ENCODE measurements at places on chromosomes 3 and 15. TPM values are rescaled to one million over a fixed set of nuclear protein-coding genes. Genes with fewer than 3 reads are reported as not detected.
A peak's percentile ranks its signal among the peaks of the same experiment; 100 is the strongest.

DNA sequence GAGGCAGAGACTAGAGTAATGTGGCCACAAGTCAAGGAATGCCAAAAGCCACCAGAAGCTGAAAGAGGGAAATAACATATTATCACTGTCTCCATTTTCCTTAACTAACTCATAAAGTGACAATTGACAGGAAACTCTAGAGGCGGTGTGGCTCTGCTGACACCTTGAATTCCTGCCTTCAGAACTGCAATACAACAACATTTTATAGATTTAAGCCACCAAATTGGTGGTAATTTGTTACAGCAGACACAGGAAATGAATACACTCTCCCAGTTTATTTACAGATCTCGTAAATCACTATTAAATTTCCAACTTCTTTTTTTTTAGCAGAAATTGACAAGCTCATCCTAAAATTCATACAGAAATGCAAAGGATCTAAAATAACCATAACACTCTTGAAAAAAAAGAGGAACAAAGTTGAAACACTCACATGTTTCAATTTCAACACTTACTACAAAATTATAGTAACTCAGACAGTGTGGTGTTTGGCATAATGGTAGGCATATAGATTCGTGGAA is 449.9 kb downstream of the OTOL1 start:
- DNase-seq = no peak

- DNase-seq = peak; percentile 5
Observed at GRCh38 chr3:188339410-188340295, 185.7 kb downstream of the LPP start.

GRCh38 chr3:134237454-134238145 is 13.1 kb downstream of the RYK start:
- DNase-seq = no peak

- no peak for DNase-seq
Observed at GRCh38 chr3:42149975-42150374, 58.8 kb downstream of the TRAK1 start.

- DNase-seq = no peak
Observed at GRCh38 chr3:56748663-56749231, 53.0 kb downstream of the ARHGEF3 start.

- no peak for DNase-seq
Observed at GRCh38 chr3:102400142-102400541, 34.7 kb upstream of the ZPLD1 start.

GRCh38 chr3:186200726-186201125 is 91.8 kb upstream of the ETV5 start:
- no peak for DNase-seq

- DNase-seq = no peak
Observed at GRCh38 chr15:67385971-67386370, 131.4 kb downstream of the IQCH start.

- DNase-seq = no peak
Observed at GRCh38 chr3:185473290-185473815, 25.5 kb downstream of the TMEM41A start.

- no peak for DNase-seq
Observed at GRCh38 chr15:25180606-25181292, 226.0 kb downstream of the SNRPN start.

DNA sequence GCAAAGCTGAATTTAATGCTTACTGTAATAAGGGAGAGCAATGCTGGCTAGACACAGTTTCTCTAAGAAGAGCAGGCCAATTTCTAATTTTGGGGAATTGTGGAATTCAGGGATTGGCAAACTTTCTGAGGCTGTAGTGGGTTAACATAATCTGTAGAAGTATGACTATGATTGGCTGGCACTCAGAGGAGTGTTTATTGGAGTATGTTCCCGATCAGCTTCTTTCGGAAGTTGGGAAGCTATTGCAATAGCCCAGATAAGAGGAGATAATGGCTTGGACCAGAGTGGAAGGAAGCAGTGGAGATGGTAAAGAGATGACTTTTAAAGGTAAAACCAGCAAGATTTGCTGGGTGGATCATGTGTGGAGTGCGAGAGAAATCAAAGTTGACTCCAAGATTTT is 19.4 kb downstream of the TMOD3 start:
- DNase-seq = no peak

GRCh38 chr15:58309963-58310928 is 121.5 kb upstream of the LIPC start:
- no peak for DNase-seq

DNA sequence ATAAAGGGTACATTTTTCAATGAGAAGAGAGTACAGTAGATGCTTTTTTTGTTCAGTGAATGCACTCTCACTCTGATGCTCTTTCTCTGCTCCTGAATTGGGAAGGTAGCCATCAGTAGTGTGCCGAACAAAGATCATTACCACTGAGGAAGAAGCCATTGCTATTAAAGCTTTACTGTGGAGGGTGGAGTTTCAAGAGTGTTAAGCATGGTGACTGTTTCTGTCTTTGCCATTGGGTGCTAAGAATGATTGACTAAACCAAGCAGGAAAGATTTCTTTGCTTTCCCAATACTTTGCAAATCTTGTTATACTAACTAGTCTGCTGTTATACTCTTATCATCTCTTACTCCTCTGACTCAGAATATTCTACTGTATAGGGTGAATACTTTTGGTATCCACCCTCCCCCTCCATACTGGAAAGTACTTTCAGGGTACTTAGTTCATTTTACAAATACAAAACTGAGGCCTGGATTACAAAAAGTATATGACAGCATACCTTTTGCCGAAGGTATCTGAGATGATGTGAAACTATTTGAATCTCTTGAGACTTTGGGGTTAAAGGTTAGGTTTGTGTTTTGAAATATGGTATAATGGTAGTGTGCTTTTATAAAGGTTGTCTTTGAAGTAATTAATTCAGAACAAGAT is 1.7 kb downstream of the RAB11A start:
- DNase-seq = no peak

DNA sequence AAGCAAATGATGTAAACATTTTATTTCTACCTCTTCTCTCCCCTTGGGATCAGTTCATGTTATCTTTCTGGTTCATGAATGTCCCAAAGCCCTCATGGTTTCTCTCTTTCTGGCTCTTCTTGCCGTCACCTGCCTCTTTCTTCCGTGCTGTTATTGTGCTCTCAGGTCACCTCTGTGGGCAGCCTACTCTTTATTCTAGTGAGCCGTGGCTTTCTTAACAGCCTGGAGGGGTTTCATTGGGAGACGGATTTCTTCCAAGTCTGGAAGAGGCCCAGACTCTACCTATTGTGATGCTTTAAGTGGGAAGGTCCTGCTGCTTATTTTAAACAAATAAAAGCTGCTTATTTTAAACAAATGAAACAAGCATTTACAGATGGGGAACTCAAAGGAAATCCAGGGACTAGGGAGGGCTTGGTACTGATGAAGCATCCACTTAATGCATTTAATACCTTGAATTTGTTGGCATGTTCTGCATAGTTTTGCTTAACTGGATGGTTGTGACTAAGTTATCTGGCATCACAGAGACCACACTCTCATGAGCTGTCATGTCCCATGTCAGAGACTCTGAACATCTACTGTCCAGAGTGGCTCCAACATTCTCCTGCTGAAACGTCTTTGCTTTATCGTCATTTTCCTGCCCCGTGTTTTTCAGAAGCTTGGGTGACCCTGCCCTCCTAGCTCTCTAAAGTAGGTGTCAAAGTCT is 443.3 kb downstream of the GABRG3 start:
- no peak for DNase-seq

- DNase-seq = no peak
Observed at GRCh38 chr3:71397046-71397445, 186.5 kb downstream of the FOXP1 start.

- no peak for DNase-seq
Observed at GRCh38 chr15:52783191-52783829, 6.8 kb downstream of the ONECUT1 start.

- no peak for DNase-seq
Observed at GRCh38 chr15:68980786-68981185, 33.7 kb upstream of the NOX5 start.

- DNase-seq = no peak
Observed at GRCh38 chr3:99647081-99647480, 8.7 kb downstream of the COL8A1 start.

GRCh38 chr15:89436560-89437311 is 59.6 kb downstream of the RHCG start:
- no peak for DNase-seq

GRCh38 chr3:98445949-98446406 is 17.0 kb upstream of the OR5K1 start:
- DNase-seq = no peak

- DNase-seq = no peak
Observed at GRCh38 chr3:63927422-63928280, 15.5 kb upstream of the SCAANT1 start.

DNA sequence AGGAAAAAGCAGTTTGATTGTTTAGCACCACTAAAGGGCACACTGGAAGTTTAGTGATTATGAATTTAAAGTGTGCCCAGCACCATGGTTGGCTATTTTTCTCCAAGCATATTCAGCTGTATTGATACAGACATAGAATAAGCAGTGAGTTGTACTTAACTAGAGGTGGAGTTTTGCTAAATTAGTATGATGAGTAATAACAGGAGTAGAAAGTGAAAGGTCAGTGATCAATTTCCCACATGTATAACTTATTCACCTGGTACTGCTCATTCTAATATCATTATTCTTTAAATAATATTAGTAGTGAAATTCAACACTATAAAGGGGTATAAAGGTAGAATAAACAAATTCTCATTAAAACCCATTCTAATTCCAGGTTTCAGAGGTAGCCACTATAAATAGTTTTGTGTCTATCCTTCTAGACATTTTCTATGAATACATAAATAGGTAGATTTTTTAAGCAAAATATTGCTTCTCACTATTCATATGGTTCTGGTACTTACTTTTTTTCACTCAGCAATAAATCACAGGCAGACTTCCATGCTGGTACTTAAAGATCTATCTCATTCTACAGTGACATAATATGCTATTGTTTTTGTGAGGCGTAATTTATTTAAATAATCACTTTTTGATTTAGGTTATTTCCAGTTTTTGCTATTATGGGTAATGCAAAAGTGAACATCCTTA is 732.9 kb downstream of the VGLL3 start:
- DNase-seq = no peak

Gene CHRM5
- total RNA-seq = not detected

Gene VGLL4
- 24.7 TPM for total RNA-seq

Gene C3orf49
- total RNA-seq = not detected

Gene EHHADH
- total RNA-seq = 1.5 TPM

Gene CPLX3
- total RNA-seq = 0.50 TPM

Gene GDPGP1
- total RNA-seq = 12.1 TPM

Gene TGM4
- total RNA-seq = not detected

Gene LRRC34
- total RNA-seq = 0.28 TPM

Gene C3orf70
- total RNA-seq = not detected

Gene LRRC2
- total RNA-seq = 1.9 TPM

Gene CDCP1
- 1.7 TPM for total RNA-seq

Gene CACNA1D
- total RNA-seq = 0.35 TPM

Data from T-cell (primary cell).